Skeletal muscle cell (primary cell): ENCODE measurements at places on chromosomes 3 and 15.

DNA sequence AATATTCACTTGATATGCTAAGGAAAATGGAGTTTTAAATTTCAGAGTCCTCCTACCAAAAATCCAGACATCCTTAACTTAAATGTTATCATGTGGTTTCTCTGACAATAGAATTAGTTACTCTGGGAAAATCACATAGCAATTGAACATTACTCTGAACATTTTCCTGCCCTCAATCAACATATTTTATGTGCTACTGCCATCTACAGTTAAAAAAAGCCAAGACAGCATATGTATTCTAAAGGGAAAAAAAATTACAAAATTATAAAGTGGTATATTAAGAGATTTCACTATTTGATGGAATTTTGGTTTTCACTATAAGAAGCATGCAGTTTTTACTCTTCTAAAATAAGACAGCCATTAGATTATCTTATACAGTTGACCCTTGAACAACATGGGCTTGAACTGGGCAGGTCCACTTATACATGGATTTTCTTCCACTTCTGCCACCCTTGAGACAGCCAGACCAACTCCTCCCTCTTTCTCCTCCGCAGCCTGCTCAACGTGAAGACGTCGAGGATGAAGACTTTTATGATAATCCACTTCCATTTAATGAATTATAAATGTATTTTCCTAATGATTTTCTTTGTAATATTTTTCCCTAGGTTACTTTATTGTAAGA, 122.3 kb downstream of the ATP1B3 start:
- DNase-seq: no peak

GRCh38 chr3:34157491-34157890, 359.1 kb downstream of the PDCD6IP start:
- DNase-seq: no peak

DNA sequence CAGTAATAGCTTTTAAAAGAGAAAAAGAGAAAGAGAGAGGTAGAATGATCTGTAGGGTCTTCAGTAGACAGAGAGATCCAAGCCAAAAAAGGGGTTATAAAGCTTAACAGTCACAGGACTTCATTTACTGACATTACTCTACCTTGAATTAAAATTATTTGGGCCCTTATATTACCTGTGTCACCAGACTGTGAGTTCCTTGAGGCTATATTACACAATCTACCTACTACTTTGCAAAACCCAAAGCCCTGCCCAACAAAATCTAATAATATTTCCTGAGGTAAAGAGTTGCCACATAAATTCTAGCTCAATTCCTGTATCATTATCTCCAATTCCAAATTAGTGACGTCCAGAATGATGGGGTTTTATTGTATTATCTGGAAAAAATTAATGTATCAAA, 1.9 kb downstream of the UBR1 start:
- DNase-seq: no peak

GRCh38 chr3:139218046-139218445, 125.8 kb upstream of the MRPS22 start:
- DNase-seq: no peak

DNA sequence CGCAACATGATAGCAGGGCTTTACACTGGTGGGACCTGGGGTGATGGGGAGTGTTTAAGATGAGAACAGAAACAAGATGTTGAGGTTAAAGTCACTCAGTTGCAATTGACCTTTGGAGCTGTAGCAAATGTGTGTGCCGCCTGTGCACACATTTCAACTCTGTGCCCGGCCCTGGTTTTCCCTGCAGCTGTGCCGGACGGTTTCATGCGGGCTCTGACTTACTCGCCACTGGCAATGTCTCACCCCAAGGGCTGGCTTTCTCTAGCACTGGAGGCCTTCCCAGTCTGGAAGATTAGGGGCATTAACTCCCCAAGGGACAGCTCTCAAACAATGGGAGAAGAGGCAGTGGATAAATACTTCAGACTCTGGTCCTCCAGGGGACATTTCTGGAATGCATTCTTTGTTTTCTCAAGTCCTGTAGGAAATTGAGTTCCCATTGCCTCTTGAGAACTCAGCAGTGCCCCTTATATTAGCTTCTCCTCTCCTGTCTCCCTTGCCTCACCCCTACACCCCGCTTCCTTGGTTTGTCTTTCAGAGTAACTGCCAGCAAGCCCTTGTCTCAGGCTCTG, 152.5 kb downstream of the EDEM1 start:
- no peak for DNase-seq

DNA sequence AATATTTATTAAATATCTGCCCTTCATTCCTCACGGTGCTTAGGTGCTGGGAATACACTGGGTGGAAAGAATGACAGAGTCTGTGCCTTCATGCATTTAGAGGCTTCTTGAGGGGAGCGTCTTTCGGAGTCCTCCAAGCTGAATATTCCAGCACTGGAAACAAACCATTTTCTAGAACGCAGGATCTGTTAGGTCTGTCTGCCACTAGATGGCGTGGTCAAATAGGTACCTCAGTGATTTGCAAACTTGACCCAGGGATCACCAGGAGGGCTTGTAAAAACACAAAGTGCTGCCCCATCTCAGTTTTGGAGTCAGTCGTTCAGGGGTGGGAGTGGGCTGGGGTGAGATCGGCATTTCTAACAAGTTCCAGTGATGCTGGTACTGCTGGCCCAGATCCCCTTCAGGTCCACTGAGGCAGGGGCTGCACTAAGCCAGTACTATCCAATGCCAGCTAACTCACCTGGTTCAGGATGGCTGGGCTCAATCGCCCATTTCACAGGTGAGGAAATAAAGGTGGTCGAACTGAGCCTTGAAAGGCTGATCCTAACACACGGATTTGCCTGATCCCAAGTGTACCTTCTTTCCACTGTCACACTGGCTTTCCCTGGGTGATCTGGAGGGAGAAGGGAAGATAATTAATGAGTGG, 14.8 kb downstream of the ARNT2 start:
- DNase-seq: no peak

DNA sequence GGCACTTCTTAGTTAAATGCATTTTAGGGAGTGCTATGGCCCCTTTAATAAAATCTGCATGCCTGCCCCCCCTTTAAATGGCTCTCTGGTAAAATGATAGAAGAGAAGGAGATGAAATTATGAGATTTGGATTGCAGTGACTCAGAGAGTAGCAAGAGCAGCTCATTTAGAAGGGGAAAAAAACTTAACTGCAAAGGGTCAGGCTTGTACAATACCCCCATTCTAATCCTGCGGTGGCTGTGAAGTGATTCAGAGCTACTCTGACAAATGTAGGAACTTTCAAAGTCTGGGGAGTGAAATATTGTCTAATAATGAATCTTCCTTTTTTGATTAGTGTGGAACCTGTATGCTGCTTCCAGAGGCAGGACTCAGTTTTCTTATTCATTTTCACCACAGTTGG, 44.1 kb upstream of the TBC1D23 start:
- DNase-seq: no peak

DNA sequence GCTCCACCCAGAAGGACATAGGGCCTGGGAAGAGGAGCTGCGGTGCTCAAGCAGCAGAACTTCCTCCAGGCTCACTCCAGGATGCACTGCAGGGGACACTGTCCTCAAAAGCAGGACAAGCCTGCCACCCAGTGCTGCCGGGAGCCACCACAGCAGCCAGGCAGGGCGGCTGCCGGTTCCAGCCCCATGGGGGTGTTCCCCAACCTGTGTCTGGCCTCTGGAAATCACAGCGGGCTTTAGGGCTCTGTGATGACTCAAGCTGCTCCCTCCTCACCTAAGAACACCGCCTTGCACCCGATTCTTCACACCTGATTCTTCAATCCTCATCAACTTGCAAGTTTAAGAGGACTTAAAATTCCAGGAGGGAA, 71.9 kb upstream of the SLC6A11 start:
- no peak for DNase-seq

- DNase-seq: no peak
Measured at GRCh38 chr3:67941433-67942030, 287.1 kb upstream of the SUCLG2 start.

DNA sequence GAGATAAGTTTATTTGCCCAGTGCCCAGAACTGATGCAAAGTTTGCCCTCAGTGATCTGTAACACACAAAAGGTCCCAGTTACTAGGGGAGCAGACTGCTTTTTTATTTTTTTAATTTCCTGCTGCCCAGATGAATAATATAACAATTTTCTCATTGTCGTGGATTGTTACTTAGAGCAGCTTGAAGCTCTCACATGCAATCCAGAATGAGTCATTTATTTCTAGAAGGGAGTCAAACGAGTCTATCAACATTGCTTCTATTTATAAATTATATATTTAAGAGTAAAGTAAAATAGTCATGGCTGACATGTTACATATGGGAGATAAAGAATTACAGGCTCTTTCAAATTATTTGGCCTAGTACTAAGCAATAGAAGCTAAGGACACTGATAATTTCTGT, 41.3 kb downstream of the MEIS2 start:
- peak; percentile 47 for DNase-seq

DNA sequence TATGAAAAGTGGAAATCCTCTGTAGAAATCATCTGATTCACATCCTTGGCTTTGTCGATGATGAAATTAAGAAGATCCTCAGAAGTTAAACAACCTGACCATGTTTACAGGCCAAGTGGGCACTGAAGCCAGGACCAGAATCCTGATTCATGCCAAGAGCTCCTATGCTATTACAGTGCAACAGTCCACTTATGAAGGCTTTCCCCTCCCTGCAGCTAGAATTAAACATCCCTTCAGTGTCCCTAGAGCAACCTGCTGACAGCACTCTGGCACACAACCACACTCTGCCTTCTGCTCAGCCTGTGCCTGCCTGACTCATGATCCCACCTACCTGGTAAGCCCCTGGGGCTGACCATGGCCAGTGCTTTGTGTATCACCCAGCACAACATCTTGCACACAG, 33.8 kb downstream of the TXNRD3 start:
- peak; percentile 45 for DNase-seq

DNA sequence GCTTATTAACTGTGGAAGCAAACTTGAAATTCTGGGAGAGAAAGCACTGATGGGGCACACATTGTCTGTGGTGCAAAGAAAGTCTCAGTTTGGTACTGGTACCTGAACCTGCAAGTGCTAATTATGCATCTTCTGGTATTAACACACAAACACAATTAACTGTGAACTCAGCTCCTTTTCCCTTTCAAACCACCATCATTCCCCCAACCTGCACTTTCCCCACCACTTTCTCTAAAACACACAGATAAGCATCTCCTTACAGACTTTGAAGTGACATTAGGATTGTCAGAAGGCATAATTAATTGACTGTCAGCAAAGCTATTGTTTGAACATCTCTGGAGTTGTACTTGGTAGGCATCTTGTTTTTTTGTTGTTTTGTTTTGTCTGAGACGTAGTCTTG, 452.2 kb upstream of the TPRG1 start:
- no peak for DNase-seq

DNA sequence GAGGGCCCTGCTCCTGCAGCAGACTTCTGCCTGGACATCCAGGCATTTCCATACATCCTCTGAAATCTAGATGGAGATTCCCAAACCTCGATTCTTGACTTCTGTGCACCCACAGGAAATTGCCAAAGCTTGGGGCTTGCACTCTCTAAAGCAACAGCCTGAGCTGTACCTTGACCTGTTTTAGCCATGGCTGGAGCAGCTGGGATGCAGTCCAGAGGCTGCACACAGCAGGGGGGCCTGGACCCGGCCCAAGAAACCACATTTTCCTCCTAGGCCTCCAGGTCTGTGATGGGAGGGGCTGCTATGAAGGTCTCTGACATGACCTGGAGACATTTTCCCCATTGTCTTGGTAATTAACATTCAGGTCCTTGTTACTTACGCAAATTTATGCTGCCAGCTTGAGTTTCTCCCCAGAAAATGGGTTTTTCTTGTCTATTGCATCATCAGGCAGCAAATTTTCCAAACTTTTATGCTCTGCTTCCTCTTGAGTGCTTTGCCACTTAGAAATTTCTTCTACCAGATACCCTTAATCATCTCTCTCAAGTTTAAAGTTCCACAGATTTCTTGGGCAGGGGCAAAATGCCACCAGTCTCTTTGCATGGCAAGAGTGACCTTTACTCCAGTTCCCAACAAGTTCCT, 11.8 kb upstream of the MYO5A start:
- DNase-seq: no peak

- DNase-seq: no peak
Measured at GRCh38 chr3:138332472-138333073, 2.9 kb upstream of the NME9 start.

- DNase-seq: no peak
Measured at GRCh38 chr15:72827226-72827625, 43.7 kb upstream of the ADPGK start.

DNA sequence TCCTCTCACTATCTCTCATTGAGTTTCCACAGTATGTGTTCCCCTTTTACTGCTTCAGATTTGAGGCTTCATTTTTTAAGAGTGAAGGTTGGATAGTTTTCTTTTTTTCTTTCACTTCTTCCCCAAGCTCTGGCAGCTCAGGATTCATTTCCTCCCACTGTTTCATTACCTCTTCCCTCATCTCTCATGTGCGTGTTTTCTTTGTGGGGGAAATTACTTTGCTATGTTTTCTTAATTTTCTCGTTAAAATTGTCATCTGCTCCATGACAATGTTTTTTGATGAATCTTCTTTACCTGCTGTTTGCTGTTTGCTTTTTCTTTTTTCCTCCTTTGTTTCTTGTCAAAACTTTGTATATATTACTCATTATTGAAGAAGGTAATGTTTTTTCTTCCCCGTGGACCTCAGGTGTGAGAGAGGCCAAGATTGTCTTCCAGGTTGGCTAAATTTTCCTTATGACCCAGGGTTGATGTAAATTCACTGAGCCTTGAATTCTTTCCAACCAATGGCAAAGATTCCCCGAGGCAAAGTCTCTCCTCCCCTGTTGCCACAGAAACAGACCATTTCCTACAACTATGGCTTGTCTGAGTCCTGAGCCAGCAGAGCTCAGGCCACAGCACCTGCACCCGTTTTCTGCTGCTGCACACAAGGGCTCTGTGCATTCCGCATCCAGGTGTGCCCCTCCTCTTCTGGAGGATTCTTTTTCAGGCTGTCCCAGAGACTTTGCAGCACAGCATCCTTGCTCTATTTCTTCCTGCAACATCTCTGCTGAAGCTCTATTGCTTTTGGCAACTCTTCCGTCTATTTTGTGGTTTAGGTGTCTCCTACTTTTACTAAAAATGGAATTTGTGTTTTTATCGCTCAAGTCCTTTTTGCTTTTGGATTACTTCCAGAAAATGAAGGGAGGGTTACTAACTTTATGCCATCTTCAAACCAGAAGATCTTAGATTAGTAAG, 66.1 kb downstream of the NOX5 start:
- no peak for DNase-seq

GRCh38 chr3:187678726-187679268, 8.6 kb upstream of the SST start:
- DNase-seq: no peak

DNA sequence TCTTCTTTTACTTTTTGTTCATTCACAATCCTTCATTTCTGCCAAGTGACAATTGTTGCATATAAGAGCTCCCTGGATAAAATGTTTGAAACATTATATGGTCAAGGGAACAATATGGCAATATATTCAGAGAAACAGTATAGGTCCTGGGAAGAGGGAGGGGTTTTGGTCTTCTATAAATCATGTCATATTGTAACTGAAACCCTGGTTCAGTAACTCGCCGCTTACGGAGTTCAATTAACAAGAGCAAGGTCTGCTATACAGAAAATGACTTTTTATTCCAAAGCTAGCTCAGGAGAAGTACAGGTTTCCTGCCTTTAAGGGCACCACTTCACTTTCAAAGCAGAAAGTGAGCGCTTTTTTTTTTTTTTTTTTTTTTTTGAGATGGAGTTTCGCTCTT, 522.1 kb upstream of the TGFBR2 start:
- no peak for DNase-seq
